ENCODE measurements at places on chromosomes 16 and 17. TPM values are rescaled to one million over a fixed set of nuclear protein-coding genes. Genes with fewer than 3 reads are reported as not detected.

The TEKT5 gene
- total RNA-seq, result 0.52 TPM

- peak; percentile 86 for DNase-seq
These were observed at the start of gene CDH1 for GRCh38 chr16:68737046-68737729. CDH1 (plus strand) TSS chr16:68737292; CDS start chr16:68737416, 124 bp downstream.

DNA sequence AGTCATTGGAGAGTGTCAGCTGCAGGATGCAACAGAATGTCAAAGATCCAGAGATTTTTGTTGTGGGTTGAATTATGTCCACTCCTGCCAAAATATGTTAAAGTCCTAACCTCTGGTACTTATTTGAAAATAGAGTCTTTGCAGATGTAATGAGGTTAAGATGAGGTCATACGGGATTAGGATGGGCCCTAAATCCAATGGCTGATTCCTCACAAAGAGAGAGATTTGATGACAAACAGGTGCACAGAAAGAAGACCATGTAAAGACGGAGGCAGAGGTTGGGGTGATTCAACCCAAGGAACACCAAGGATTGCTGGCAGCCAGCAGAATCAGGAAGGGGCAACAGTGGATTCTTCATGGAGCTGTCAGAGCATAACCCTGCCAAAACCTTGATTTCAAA lies 34.5 kb upstream of the USP22 start:
- DNase-seq, result no peak

The CCL1 gene
- total RNA-seq, result not detected

DNA sequence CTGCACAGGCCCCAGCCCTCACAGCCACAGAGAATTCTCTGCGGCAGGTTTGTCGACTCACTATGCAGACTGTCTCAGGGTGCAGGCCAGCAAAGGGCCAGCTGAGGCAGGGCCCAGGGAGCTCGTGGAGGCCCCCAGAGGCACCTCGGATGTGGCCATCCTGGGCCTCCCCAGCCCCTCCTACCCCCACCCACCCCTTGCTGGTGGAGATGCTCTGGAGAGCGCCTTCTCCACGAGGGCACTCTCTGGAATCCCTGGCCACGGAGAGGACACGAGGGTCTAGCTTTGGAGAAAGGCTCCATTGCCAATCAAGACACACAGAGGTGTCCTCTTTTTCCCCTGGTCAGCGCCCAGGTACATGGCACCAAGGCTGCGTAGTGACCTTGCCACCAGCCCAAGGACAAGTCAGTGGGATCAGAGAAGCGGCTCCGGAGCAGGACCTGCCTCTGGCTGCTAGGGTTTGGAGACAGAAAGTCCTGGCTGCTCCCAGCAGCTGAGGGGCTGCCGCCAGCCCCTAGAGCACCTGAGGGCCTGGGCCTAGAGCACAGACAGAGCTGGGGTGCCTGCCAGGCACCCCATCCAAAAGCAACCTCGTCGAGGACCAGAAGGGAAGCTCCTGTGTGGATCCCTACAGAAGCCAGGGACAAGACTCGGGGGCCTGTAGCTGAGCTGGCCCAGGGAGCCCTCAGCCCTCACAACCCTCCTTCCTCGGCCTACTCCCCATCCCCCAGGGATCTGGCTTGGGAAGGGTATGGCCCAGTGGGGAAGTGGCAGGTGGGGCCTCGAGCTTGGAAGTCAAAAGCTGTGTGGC lies 18.7 kb downstream of the ARL2BP start:
- no peak for DNase-seq

The CTRB1 gene
- not detected for total RNA-seq

The SLC43A2 gene
- 28.6 TPM for total RNA-seq

DNA sequence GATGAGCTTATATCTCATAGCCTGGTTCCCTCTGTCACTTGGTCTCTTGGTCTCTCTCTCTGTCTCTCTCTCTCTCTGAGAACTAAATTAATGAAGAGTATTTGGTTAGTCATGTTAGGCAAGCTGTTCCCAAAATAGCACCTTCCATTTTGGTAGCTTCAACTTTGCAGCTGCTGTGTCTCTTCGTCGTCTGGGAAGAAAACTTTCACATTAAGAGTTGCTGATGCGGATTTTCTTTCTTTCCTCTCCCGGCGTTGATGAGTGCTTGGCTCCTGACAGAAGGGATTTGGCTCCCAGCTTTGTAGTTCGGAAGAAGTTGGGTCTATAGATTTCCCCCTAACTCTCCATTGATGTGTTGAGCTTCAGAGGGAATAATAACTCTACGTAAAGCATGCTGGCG lies at the start of gene RBFOX1:
Gene RBFOX1, plus strand, starts transcription at position 235 of the 400 bp plus-strand sequence.
- DNase-seq, result no peak

DNA sequence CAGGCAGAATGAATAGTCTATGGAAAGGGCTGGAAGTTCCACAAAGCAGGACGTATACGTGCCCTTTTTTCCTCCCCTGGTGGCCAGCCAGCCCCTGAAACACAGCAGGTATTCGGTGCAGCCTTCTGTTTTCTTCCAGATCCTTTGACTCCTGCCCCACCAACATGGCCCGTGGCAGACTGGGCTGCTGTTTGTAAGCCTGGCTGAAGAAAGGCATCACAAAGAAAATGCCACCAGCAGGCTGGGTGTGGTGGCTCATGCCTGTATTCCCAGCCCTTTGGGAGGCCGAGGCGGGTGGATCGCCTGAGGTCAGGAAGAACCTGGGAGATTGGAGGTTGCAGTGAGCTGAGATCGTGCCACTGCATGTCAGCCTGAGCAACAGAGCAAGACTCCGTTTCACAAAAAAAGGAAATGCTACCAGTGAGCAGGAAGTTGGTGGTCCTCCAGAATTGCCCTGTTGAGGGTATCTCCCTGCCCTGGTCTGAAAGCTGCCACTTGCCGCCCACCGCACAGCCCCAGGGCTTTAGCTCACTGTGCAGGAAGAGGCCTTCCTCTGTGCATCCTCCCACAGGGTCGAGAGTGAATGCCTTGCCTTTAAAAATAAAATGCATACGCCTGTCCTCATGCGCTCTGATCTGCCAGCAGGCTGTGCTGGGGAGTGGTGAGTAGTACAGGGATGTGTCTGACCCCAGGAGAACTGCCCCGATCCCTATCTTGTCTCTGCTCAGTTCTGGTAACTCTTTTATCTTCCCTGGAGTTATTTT lies 587.7 kb downstream of the MAF start:
- DNase-seq, result no peak

The TNK1 gene
- total RNA-seq, result 11.5 TPM

Data from type B pancreatic cell (in vitro differentiated cells).